ENCODE measurements at places on chromosomes 2 and 18. TPM values are rescaled to one million over a fixed set of nuclear protein-coding genes. Genes with fewer than 3 reads are reported as not detected.

DNA sequence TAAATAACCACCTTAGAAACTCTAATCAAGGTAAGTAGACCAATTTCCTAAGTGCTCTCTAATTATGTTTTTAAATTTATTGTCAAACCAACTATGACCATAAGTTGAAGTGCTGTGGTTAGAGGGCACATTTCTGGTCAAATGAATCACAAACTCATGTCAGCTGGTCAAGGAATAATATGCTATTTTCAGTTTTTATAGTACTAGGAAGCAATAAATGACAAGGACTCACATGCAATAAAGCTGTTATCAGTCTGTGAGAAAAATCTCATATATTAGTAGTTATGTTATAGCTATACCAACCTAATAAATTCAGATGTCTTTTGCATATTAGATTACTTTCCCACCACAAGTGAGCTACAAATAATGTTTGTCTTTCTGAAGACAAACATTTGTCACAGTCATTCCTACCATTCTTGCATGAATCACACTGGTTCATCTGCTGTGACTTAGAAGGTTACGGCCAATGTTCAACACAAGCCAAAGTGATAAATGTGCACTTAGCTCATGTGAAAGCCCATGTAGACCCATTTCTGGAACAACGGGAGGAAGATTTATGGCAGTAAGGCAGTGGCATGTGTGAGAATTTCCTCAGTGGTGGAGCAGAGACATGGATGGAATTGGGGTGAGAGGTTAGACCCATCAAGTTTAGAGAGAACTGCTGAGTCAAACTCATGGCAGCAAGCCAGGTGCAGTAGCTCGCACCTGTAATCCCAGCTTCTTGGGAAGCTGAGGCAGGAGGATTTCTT is 27.4 kb upstream of the CCNYL1 start:
- DNase-seq: peak; percentile 60

DNA sequence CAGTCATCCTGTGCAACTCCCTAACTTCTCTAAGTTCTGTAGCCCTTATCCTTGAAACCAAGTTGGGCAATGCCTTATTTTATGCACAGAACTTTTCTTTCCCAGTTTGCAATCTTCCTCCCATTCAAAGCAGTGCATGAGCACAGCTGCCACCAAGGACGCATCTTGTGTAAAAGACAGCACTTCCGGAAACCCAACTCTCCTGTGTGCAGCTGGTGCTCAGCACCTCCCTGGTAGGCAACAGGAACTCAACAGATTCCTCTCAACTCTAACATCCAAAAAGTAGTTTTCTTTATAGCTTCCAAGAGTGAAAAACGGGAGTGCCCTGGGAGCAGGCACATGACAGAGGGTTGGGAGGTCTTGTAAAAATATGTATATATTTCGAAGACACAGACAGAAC is 2.2 kb downstream of the TMEM18 start:
- no peak for DNase-seq

DNA sequence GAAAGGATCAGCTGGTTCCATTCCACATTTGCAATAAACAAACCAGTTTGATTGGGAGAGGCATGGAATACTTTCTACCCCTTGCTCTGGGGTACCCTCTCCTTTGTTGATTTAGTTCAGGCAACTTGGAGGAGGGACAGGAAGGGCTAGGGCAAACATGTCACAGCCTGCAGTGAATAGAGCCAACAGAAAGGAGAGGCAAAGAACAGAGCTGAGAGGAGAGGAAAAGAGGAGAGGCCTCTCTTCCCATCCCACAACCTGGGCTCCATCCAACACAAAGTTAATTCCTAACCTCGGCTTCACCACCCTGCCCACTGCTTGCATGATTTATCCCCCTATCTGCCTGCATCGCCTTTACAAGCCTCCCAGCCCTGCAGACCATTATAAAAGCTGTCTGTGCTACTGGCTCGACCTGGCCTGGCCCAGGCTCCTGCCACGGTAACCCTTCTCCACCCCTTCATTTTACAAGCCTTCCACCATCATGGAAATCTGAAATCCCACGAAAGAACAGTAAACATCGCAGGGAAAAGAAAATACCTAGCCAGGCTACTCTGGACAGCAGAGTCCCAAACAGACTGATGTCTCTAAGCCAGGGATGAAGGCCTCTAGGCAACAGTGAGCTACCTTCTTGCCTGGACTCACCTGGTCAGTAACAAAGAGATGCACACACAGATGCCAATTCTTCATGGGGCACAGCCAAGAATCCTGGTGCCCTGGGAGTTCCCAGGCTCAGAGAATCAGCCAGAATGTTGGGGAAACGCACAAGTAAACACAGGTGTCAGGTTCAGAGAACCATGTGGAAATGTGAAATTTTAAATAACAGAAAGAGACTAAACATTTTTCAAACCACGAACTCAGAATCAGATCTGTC is 43.6 kb downstream of the NHEJ1 start:
- peak; percentile 27 for DNase-seq

DNA sequence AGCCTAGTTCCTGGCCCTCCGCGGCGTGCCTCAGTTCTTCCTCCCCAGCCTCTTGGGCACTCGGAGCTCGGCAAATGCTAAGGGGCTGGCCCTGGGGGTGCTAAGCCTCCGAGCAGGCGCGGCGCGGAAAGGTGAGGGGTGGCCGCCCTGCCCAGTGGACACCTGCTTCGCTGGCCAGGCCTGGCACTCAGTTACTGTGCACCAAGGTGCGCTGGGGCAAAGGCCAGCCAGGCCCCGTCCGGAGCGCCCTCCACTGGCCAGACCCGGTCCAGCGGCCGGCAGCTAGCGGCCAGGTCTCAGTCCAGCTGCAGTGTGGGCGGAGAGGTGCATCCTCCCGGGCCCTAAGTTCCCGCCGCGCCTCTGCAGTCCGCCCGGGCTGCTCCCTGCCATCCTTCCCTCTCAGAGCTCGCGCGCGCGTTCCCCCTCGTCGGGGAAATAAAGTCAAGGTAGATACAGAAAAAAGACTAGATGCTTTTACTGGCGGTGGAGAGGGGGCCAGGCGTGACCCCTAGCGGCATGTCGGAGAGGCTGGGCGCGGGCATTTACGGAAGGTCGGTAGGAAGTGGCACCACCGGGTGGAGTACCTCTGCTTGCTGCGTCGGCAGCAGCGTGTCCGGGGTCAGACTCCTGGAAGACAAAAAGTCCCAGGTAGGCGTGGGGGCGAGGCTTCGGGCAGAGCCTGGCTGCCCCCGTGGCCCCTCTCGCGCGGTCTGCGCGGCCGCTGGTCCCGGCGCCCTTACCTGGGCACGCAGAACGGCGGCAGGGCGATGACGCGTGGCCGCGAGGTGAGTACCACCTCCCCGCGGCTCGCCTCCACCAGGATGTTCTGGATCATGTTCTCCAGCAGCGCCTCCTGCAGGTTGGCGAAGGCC is 9.4 kb upstream of the CRYBA2 start:
- DNase-seq: peak; percentile 40

DNA sequence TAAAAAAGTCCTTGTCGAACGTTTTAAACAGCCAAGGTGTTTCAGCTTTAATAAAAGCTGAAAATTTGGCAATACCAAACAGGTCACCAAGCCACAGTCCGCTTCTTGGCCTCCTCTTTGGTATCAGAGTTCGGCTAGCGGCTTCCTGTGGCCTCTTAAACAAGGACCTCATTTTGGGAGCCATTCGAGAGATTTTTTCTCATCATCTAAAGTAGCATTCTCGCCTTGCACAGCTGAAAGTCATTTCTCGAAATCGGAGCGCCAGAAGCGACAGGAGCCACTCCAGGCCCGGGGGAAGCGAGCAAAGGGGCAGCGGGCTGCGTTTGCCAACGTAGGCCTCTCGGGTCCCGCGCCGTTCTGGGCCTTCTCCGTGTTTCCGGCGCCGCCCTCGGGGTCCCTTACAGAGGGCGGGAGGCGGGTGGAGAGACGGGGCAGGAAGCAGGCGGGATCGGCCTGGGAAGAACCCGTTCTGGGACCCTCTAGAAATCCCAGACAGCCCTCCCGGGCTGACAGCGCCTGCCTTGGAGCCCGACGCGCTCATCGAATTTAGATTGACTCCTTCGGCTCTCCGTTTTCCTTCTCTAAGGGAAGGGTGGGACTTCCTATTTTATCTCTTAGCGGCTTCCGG is 522 bp upstream of the ZNF407 start:
- no peak for DNase-seq

- peak; percentile 6 for DNase-seq
Observed at GRCh38 chr2:192194866-192195547, at the start of gene TMEFF2. TMEFF2 (minus strand) TSS chr2:192194933; CDS start chr2:192194524, 409 bp downstream.

- no peak for DNase-seq
Observed at GRCh38 chr2:239068411-239068810, 220.5 kb downstream of the TWIST2 start.

DNA sequence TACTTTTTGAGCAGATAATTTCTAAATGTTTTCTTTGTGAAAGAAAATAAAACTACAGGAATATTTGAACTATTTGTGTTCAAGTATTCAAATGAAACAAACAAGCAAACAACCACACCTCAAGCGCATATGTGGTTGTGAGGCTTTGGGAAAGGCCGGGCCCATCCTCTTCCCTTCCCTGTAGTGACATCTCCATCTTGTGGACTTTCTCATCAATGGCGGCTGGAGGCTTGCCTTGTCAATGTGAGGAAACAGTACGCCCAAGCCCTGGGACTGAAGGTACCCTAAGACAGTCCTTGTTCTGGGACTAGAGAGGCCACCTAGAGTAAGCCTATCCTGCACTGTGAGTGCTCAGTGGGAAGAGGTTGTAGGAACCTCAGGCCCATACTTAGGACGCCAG is 166.8 kb downstream of the TPGS2 start:
- no peak for DNase-seq

GRCh38 chr2:30872797-30873196 is 65.6 kb upstream of the CAPN13 start:
- no peak for DNase-seq

DNA sequence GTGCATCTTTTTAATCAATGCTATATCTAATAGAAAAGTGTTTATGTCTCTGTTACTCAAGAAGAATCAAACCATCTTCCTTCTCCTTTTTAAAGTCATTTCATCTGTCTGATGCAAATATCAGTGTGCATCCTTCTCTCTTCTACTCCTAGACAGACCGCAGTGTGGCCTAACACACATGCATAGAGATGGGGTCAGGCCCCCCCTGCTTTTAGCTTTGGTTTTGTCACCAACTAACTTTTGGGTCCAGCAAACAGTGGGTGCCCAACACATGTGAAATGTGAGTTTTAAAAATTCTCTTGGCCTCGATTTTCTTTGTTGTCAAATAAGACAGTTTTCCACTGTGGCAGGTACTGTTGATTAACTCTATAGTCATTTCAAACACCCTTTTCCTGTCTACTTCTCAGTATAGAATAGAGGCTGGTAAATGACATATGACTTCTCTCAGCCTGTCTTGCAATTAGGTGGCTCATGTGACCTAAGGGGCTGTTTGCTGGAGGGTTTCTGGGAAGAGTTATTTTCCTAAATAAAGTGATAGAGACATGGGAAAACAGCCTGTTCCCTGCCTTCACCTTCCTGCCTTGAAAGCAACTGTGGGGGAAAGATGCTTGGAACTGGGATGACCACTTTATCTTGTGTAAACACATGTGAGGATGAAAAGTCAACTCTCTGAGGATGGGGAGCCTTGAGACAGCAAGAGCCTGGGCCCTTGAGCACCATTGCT is 65.7 kb upstream of the DARS1 start:
- no peak for DNase-seq

GRCh38 chr2:68385220-68385906 is 20.3 kb downstream of the PLEK start:
- DNase-seq: no peak

- DNase-seq: peak; percentile 95
Observed at GRCh38 chr2:180222644-180223043, 215.5 kb upstream of the CWC22 start.

DNA sequence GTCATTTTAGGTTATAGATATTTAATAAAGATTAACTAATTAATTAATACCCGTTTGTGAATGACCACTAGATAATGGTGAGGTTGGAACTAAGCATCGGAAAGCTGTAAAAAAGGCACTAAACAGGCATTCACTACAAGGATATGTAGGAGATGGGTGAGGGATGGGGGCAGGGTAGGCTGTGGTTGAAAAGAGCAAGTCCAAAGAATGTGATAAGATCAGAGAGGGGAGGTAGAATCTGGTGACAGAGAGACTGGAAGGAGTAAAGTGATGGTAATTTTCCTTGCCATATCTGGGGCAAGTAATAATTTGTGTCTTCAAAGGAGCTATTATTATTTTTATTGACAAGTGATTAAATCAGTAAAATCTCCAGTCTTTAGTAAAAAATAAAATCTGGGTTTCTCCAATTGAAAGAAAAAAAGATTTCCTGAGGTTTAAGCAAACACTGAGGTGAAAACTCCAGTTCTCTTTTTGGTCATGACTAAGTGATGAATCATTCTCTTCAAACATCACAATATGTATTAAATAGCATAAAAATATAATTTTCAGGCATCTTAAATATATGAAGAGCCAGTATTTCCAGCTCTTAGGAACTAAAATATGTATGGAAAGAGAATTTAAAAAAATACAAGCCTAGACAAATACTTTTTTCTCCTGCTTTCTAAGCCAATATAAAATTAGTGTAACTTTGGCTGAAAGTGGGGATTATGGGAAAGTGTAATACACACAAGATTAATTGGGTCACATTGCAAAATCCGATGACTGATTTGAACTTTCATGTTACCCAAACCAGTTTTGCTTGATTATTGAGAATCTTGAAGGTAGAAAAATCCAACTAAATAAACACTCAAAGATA is 259.1 kb upstream of the RBMS1 start:
- DNase-seq: peak; percentile 84

- DNase-seq: no peak
Observed at GRCh38 chr2:105388971-105389381, 9.9 kb downstream of the FHL2 start.

GRCh38 chr2:165645930-165646831 is 147.9 kb downstream of the GALNT3 start:
- no peak for DNase-seq

DNA sequence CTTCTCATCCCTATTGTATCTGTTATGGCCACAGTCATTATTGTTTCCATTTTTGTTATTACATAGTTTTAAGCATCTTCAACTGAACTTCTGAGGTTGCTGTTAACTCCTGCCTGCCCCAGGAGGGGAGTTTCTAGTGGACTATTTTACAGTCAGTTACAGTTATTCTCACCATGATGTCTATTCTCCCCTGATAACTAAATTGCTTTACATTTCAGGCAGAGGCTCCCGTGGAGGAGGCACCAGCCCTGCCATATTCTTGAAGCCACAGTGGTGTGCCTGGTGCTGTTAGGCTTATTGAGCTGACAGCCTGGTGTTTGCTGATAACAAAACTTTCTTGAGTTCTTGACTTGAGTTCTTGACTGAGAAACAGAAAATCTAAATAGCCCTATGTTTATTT is 256.4 kb downstream of the TFCP2L1 start:
- no peak for DNase-seq

- peak; percentile 12 for DNase-seq
Observed at GRCh38 chr2:36965751-36966369, 476 bp downstream of the STRN start.

- no peak for DNase-seq
Observed at GRCh38 chr18:26956863-26957262, 91.4 kb upstream of the AQP4 start.

The DSC2 gene
- total RNA-seq: 34.7 TPM

The ID2 gene
- total RNA-seq: 8.7 TPM

The ESPNL gene
- total RNA-seq: under 0.01 TPM

The ARHGEF33 gene
- 0.19 TPM for total RNA-seq

The SPATA3 gene
- not detected for total RNA-seq

The HRH4 gene
- total RNA-seq: not detected

The EHD3 gene
- total RNA-seq: 39.4 TPM

The SLC4A3 gene
- total RNA-seq: 23.9 TPM

All from mammary epithelial cell (primary cell).